ENCODE measurements at places on chromosomes 7 and 10.

DNA sequence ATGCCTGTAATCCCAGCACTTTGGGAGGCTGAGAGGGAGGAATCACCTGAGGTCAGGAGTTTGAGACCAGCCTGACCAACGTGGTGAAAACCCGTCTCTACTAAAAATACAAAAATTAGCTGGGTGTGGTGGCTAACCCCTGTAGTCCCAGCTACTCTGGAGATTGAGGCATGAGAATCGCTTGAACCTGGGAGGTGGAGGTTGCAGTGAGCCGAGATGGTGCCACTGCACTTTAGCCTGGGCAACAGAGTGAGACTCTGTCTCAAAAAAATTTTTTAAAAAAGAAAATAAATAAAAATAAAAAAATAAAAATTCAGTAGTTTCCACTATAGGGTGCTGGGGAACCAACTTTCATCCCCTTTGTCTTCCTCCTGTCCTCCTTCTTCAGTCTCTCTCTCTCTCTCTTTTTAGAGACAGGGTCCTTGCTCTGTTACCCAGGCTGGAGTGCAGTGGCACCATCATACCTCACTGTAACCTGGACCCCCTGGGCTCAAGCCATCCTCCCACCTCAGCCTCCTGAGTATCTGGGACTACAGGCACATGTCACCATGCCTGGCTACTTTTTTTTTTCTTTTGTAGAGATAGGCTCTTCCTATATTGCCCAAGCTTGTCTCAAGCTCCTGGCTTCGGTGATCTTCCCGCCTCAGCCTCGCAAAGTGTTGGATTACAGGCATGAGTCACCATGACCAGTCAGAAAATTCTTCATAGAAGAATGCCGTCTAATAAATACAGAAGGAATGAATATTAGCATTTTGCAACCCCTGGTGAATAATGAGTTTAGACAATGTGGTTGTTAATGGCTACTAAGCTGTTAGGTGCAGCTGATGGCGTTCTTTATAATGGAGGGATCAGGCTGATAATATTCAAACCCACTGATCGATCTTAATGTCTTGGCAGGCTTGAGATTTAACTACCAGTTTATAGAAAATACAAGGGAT is 20.6 kb downstream of the RBM20 start:
- DNase-seq = no peak

DNA sequence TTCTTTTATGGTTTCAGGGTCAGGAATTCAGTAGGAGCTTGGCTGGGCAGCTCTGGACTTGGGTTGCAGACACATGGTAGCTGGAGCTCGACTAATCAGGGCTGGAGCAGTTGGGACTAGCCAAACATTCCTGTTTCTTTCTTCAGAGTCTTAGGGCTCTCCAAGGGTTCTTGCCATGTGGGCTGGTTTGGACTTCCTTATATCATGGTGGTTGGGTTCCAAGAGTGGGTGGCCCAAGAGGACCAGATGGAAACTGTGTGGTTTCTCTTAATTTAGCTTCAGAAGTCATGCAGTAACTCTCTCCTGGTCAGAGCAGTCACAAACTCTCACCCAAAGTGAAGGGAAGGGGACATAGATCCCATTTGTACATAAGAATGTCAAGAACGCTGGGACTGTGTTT is 270.1 kb upstream of the FZD1 start:
- DNase-seq = no peak

- DNase-seq = no peak
Observed at GRCh38 chr7:56009695-56010094, 41.5 kb downstream of the PSPH start.

DNA sequence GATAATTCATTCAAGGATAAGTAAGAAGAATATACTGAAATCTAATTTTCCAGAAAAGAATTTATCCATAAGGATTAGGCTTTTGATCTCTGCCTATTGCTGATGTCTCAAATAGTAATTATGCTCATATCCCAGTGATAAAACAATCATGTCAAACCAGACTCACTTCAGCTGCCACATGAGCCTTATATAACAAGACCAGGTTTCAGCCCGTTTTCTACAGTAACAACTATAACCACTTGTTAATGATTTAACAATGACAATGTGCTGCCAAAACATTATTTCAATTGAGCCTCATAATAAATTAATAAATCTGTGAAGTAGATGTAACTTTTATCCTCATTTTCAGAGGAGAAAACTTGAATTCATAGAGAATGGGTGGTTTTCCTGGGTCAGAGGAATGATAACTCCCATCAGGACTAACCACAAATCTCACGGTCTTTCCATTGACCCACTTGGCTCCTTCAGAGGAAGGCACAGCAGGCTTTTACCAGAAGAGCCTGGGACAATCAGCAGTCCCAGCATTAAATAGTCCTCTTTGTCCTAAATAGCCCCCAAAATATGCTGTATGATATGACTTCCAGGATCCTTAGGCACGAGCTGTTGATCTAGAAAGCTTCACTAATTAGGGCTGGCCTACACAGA is 42.5 kb upstream of the SLIT1 start:
- no peak for DNase-seq

- no peak for DNase-seq
Observed at GRCh38 chr7:144487901-144488300, 84.4 kb upstream of the NOBOX start.

- DNase-seq = no peak
Observed at GRCh38 chr10:20185116-20185515, 368.9 kb downstream of the PLXDC2 start.

DNA sequence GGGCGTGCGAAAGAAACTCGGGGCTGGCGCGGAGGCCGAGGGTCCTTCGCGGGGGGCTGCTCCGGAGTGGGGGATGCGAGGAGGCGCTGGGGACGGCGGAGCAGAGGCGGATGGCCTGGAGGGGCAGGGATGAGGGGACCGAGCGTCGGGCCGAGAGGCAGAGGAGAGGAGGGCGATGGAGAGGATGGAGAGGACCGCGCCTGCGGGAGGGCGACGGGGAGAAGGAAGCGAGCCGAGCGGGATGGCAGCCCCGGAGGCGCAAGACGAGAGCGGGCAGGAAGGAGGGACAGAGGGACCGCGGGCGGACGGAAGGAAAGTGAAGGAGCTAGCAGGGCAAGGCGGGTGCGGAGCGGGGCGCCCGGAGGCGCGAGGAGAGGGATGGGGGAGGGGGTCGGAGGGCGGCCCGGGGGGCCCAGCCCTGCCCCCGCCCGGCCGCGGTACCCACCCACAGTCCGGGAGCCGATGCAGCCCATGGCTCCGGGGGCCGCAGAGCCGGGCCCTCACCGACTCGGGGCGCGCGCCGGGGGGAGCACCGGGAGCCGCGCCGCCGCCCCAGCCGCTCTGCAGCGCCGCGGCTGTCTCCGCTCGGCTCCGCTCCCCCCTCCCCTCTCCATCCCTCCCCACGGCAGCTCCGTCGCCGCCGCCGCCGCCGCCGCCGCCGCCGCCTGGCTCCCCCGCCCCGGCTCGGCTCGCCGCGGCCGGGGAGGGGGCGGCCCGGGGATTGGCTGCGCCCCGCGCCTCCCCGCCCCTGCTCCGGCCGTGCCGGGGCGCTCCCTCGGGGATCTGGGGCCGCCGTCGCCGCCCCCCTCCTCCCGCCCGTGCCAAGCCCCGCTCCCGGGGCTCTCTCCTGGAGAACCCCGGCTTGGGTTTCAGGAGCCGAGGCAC is at the start of gene FAM131B:
Gene FAM131B (minus strand): TSS at position 583 of the 885 bp plus-strand sequence. CDS start 110 bp downstream, at position 473.
- DNase-seq = peak; percentile 9

All from NCI-H1417 treated with DMSO at 0.1 percent for 48 hours (cell line).